Caudate nucleus (tissue), 63 donors: ENCODE measurements at places on chromosomes 4 and X.

DNA sequence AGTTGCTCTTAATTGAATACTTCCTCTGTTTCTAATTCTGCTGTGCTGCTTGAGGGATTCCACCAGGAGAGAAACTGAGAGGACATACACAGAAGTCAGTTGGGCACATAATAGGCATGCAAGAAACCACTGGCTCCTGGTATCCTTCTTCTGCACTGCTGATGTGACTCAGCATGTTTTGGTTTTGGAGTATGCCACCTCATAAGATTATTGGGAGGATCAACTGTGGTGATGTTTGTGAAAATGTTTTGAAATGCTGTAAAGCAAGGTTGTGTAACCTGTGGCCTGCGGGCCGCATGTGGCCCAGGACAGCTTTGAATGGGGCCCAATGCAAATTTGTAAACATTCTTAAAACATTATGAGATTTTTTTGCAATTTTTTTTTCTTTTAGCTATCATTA is 119.6 kb downstream of the GATB start:
- DNase-seq: no peak

DNA sequence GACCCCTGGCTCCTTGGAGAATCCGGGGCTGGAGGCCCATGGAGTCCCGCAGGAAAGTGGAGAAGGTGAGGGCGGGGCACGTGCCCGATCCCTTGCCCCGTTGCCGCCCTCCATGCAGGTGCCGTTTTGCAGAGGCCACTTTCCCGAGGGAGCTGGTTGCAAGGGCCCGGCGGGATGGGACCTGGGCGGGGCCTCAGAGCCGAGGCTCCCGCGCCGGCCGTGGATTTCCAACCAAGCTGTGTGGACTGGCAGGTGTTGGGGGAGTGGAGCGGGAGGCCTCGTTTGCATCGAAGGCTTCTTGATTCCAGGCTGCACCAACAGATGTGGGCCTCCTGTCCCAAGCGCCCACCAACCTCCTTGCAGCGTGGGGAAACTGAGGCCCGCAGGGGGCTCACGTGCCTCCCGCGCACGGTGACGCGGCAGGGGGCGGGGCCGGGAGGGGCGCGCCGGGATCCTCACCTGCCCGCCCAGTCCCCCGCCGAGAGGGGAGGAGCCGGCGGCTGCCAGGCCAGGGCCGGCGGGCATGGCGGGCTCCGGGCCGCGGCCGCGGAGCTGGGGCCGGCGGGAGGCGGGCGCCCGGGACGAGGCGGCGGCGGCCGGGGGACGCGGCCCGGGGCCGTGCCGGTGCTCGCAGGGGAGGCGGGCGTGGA is 24.9 kb downstream of the SH3BP2 start:
- DNase-seq: no peak

DNA sequence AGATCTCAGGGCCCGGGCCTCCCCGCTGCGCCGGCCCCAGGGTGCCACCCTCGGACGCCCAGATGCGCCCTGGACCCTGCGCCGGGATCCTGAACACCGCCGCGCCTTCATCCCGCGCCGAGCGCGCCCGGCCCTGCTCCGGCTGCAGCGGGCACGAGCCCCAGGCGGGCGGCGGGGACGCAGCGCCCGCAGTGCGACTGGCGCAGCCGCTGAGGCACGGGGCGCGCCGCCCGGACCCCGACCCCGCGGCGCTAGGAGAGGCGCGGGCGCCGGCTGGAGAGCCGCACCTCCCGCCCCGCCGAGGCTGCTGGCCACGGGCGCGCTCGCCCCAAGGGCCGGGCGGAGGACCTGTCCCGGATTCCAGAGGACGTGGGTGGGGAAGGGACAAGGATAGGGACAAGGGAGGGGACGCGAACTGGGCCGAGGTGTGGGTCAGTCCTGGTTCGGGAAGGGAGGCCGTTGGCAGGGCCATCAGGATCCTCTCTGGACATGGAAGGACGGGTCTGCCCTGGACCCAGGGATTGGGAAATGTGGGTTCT is 1.1 kb downstream of the ZFYVE28 start:
- DNase-seq: no peak

DNA sequence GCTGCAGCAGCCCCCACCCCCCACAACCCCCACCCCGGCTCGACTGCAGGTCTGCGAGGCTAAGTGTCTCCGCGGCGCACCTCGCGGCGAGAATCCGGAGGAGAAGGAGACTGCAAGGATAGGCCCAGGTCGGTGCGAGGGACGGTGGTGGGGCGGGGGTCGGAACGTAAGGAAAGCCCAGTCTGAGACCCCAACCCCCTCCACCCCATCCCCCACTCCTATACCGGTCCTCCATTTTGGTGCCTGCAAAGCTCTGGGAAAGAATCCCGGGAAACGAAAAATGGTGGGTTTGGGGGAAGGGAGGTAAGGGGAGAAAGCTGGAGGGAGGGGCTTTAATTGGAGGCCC is 614 bp downstream of the BEX3 start:
- no peak for DNase-seq

DNA sequence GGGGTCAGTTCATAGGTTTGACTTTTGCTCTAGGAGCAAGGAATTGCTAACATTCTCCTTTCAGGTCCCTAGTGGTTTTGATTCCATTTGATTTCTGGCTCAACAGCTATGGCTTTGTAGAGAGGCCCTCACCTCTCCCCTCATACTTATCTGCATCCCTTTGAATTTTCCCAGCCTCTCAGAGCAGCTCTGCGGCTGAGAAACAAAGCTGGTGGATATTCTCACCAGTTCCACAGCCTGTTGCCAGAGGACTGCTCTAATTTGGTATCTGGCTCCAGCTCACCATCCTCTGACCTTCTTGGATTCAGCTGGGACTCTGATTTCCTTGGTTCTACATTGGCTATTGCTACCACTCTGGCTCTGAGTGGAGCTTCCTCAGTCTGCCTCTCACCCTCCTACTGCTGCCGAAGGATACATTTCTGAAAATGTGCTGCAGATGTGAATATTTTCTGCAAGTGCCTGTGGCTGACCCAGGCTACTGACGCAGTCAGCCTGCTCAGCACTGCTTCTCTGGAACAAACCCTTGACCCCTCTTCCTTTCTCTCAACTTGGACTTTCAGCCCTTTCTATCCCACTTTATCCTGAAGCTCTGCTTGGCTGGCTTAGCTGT is 110.9 kb upstream of the ENPEP start:
- DNase-seq: no peak

GRCh38 chr4:2304877-2305561 is 43.1 kb upstream of the MXD4 start:
- no peak for DNase-seq
